AG04450 (cell line): ENCODE measurements at places on chromosomes 3 and 15.

GRCh38 chr15:66290518-66290917 lies 2.9 kb upstream of the DIS3L start:
- DNase-seq = no peak

DNA sequence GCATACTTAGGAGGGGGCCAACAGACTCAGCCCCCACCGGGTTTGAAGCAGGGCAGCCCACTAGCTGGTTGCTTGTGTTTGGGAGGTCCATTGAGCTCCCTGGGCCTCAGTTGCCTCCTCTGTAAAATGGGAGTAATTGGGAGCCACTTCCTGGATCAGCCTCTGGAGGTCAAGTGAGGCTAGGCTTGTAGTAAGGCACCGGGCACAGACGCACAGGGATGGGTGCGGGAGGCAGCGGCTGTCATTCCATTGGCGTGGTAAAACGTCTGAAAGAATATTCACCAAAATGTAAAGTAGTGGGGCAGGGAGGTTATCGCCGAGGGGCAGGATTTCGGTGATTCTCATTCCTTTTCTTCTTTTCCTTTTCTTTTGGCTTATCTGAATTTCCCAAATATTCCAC lies 64.6 kb downstream of the TLE3 start:
- DNase-seq = no peak

- DNase-seq = no peak
These were observed 114.7 kb upstream of the SLC24A5 start for GRCh38 chr15:48006031-48006511.

GRCh38 chr3:195809796-195810454 lies 1.8 kb downstream of the MUC4 start:
- no peak for DNase-seq

- no peak for DNase-seq
These were observed 7.4 kb downstream of the NDUFAF1 start for GRCh38 chr15:41394924-41395323.

DNA sequence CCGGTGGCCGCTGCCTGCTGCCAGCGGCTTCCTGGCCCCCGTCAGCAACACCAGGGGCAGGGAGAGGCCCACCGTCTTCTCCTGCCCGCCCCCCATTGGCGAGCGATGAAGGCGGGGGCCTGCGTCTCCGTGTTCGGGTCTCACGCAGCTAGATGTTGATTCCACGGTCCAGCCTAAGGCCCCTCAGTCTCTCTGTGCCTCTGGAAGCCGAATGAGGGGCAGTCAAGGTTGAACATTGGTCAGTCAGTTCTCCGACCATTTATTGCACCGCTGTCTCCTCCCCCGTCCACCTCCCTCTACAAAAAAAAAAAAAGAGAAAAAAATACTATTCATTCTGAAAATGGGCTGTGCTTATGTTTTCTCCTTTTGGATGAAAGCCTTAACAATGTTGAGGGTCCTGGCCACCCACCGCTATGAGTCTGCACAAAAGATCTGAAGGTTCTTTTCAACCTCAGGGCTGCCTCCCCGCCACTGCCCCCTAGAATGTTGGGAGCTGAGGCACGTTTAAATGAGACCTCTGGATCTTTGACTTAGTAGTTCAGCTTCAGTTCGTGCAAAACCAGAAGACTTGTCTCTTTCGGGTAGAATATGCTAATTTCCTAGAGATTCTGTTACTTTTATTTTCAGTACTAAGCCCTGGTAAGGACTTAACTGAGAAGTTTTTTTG lies 736 bp downstream of the IREB2 start:
- DNase-seq = no peak

DNA sequence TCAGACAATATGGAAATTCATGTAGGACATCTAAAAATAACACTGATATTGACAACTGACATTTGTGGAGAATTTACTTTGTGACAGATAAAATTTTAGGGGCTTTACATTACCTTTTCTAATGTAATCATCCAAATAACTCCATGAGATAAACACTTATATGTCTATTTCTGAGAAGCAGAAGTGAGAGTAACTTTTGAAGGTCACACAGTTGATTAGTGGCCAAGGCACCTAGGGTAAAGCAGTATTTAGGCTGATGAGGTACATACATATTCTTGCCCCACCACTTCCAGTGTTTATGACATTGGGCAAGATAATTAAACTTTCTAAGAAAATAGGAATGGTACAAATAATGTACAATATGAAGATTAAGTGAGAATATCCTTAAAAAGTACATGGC lies 248.4 kb downstream of the CPNE4 start:
- DNase-seq = no peak

DNA sequence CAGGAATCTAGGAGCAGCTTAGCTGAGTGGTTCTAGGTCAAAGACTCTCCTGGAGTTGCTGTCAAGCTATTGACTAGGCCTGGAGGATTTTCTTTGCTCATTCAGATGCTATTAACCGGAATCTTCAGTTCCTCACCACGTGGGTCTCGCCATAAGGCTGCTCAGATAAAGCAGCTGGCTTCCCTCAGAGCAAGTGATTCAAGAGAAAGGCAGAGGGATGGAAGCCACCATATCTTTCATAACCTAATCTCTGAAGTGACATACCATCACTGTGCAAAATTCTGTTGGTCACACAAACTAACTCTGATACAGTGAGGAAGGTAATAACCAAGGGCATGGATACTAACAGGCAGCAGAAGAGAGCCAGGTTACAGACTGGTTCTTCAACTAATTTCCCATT lies 72.7 kb upstream of the FLNB start:
- no peak for DNase-seq

DNA sequence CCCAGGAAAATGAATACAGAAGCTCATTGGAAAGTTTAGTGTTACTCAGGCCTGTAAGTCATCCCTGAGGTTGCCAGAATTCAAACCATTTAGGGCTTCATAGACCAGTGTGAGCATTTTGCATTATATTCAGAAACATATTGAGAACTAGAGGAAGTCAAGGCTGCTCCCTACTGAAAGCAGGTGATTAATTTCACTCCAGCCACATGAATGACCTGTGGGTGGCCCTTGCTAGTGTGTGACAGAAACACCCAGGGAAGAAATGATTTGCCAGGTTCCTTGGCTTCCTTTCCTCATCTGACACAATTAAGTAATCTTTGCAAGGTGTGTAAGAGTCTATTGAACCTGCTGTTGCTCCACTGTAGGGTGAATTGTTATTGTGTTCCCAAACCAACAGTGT lies 61.8 kb downstream of the GAP43 start:
- DNase-seq = no peak

DNA sequence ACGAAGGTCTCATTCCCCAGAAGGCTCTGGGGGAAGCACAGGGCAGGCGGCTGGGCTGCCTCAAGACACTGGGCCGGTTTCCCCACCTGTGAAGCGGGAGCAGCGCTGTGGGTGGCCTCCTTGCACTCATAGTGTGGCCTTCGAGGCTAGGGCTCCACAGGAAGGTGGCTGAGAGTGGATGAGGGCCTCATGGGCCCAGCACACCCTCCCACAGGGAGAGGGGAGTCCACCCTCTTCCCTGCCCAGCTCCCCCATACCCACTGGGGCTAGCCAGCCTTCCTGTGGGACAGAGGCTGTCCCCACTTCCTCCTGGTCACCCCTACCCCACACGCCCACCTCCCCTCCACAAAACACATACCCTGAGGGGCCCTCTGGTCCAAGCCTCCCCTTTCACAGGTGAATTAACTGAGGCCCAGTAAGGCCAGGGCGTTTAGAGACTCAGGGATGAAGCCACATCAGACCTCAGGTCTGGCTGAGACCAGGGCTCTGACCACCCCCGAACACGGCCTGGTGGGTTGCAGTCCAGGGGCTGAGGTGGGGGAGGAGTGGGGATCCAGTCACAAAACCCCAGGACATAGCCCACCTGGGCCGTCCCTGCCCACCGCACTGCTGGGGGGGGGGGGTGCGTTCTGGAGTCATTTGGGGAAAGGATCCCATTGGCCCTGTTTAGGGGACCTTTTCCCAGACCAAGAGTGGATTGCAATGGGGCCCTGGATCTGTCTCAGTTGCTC lies 1.1 kb downstream of the ANPEP start:
- no peak for DNase-seq

DNA sequence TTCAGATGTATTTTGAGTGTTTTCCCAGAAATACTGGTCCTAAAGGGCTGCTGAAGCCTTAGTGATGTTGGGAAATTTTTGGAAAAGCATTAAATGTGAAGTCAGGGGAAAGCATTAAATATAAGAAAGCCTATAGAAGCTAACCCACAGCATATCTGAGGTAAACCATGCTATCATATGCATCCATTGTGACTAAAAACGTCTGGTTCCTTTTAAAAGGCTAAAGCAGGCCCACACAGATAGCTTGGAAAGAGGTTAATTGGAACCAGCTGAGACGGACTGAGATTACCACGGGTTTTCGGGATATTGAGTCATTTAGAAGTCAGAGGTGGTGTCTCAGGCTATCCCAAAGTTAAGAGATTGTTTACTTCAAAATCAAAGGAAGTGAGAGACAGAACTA lies 78.2 kb downstream of the CYP19A1 start:
- no peak for DNase-seq

- DNase-seq = no peak
These were observed 15.8 kb downstream of the LOXL1 start for GRCh38 chr15:73941871-73942635.

DNA sequence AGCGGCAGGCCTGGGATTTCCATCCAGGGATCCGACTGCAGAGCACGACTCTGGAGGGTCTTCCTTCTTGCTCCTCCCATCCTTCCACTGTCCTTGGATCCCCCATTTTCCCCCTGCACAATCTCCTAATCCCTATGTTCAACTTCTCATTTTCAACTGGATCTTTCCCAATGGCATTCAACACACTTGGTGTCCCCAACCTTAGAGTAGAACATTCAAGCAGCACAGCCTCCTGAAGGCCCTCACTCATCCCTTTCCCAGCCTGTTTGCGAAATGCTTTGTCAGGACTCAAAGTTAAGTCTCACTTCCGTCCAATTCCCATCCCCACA lies 32.3 kb downstream of the RPN1 start:
- DNase-seq = no peak

- DNase-seq = peak; percentile 51
These were observed 28.5 kb upstream of the SLC7A14 start for GRCh38 chr3:170614214-170614966.

- no peak for DNase-seq
These were observed 110.8 kb downstream of the VGLL4 start for GRCh38 chr3:11532931-11533391.

GRCh38 chr3:117074826-117075225 lies 365.2 kb downstream of the TUSC7 start:
- DNase-seq = no peak

DNA sequence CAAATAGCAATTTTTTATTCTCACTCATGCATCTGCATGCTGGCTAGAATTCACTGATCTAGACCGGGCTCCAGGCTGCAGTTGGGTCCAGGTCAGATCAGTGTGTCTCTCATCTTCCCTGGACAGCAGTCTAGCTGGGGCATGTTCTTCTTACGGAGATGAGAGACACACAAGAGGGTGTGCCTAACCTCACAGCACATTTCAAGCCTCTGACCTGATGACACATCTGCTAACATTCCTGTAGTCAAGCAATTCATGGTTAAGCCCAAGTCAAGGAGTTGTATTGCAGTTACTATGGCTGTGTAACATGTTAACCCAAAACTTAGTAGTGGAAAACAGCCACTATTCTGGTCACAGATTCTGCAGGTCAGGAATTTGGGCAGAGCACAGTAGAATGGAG lies 13.1 kb downstream of the BSN start:
- DNase-seq = no peak

DNA sequence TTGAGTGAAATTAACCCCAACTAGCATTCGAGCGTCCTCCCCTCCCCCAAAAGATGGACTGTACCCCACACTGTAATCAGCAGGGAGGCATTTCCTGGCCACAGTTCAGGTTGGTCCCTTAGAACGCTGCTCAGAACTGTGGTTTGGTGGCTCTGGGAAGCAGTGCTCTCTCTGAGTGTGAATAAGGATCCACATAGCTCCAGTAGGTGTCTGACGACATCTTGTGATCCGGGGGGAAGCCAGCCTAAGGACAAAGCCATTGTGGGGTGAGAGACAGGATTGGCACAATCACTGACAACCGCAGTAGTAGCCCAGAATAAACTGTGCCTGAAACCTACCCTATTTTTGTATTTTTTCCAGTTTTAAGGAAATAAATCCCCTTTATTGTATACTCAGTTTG lies 125.3 kb downstream of the IGF1R start:
- DNase-seq = no peak

- DNase-seq = no peak
These were observed 165.2 kb downstream of the SLCO3A1 start for GRCh38 chr15:92018535-92019239.

DNA sequence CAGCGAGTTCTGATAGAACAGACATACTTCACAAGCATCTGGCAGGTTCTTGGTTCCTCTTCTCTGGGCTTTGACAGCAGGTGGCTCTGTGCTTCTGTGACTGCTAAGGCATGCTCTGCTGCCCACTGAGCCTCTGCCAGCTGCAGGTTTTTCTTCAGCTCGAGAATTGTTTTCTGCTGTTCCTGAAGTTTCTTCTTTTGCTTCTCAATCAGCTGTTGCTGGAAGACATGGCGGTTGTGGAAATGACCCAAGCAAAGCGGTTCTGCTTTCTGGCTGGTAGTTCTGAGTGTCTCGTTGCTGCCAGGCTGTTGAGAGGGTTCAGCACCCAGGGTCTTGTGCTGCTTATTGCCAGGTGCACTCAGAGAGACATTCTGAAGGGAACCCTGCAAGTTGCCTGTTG lies 50.8 kb downstream of the CCDC191 start:
- no peak for DNase-seq

- DNase-seq = no peak
These were observed 86.5 kb upstream of the PRR20G start for GRCh38 chr3:127374086-127375010.

DNA sequence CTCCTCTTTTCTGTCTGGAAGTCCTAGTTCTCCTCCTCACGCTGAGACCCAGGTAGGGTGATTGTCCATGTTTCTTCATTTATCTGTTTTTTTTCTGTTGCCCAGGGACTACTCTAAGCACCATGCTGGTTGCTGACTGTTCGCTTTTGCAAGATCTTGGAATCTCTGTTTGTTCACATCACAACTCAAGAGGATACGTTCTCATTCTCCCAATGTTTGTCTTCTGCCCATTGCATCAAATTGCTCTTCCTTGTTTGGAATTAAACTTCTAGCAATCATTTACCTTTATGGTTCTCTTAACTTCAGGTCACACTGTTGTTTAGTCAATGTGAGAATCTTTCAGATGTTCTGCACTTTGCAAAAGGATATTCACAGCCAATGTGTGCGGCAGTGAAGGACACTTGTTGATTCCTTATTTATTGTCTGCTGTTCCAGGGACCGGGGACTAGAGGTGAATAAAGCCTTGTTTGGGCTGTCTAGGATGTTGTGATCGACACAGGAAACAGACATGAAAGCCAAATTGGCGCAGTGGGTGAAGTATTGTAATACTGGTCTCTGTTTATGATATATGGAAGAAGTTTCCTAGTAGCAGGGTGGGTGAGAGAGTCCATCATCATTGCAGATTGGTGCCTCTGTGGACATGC lies 24.5 kb downstream of the LPP start:
- no peak for DNase-seq

GRCh38 chr3:124837730-124838186 lies 49.4 kb downstream of the ITGB5 start:
- no peak for DNase-seq

DNA sequence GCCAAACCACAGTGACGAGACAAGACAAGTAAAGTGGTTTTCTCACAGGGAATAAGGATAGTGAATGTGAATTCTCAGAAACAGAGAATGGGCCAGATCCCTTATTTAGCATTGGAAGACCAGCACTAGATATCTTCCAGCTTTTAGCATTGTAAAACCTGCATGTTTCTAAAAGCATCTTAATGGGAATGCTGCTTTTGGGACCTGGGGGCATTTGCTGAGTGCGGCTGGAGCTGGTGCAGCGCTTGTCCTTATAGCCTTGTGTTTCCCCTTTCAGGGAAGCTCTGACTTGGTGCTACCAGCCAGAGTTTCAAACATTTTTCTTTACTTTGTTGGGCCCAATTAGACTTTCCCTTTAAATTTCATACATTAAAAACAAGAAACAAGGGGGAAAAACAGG lies 52.9 kb downstream of the CLSTN2 start:
- no peak for DNase-seq
